ENCODE measurements at places on chromosomes 3 and 15.

DNA sequence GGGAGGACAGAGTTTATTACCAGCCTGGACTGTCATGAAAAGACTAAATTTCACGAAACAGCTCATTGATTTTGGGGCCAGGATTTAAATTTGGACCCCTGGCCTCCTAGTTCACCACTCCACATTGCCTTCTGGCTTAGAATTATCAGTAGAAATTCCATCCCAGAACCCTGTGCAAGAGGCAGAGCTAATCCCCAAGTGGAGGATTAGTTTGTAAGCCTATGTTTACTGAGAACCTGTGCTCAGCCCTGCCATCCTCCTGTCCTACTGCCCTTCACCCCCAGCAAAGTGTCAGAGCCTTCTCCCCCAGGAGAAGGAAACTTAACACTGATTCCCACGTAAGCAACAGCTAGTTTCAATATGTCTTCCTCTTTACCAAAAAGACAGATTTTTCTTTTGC, 99.4 kb downstream of the SST start:
- no peak for DNase-seq

GRCh38 chr15:69513450-69513960, 60.9 kb downstream of the RPLP1 start:
- no peak for DNase-seq

- DNase-seq: no peak
These were observed 33.0 kb upstream of the FAN1 start for GRCh38 chr15:30870681-30871080.

DNA sequence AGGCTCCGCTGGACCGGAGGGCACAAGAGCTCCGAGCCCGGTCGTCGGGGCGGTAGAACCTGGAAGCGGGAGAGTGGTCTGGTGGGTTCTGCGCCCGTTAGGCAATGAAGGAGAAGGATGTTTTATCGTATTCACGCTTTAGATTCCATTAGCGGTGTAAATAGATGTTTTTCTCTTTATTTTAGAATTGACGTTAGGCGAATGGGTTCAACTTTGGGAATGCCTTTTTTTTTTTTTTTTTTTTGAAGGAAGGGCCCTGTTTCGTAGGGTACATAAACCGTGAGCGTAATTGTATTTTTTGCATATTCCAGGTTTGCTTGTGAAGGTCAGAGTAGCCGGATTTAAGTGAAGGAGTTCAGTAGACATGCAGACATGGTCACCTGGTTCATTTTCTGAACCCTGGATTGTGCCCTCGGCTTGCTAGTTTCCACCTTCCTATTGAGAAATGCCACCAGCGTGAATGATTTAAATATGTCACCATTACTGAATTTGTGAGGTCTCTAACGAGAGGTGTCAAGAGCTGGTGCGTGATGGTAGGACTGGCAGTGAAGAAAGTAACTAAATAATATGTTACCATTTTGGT, 808 bp downstream of the RBM6 start:
- DNase-seq: no peak

- peak; percentile 61 for DNase-seq
These were observed 63.0 kb downstream of the CHSY1 start for GRCh38 chr15:101188637-101189408.

GRCh38 chr15:92570391-92570790, 85.2 kb downstream of the FAM174B start:
- DNase-seq: no peak

DNA sequence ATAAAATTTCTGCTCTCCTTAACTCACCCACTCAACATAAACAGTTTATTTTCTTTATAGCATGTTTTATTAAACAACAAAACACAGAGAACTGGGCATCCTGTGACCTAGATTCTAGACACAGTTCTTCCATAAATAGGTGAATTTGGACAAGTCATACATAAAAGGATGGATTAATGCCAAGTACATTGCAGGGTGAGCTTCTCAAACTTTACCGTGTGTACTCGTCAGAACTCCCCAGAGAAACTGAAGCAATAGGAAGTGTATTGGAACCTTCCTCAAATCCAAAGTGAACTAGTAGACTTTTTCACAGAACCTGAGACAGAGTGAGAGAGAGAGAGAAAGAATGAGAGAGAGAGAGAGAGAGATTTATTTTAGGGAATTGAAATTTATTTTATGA, 139.7 kb downstream of the CD47 start:
- no peak for DNase-seq

- DNase-seq: no peak
These were observed 51.8 kb upstream of the CDAN1 start for GRCh38 chr15:42788725-42789124.

GRCh38 chr3:171230865-171231264, 204.3 kb upstream of the SLC2A2 start:
- no peak for DNase-seq

Data from HS-5 (cell line).